ENCODE measurements at places on chromosomes 2 and 18.

DNA sequence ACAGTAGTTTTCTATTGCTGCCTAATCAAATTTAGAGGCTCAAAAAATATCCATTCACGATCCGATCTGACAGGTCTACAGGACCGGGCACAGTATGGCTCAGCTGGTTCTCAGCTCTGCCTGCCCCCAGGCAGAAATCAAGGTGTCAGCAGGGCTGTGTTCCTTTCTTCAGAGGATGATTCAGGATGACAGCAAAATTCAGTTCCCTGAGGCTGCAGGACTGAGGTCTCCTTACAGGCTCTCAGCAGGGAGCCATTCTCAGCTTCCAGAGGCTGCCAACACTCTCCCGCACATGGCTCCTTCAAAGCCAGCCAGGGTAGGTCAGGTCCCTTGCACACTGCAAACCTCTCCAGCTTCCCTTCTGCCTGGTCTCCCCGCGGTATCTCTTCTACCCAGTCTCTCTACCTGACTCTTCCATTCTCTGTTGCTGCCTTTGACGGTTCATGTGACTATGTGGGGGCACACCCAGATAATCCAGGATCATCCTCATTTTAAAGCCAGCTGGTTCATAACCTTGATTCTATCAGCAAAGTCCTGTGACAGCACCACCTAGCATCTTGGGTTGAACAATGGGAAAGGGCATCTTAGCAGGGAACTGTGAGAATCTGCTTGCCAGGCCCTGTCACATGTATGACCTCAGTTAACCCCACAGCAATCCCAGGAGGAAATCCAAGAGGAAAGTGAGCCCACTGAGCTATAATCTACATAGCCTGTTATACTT, 50.4 kb downstream of the UXS1 start:
- no peak for DNase-seq

GRCh38 chr2:108907822-108908712, 81.0 kb downstream of the EDAR start:
- no peak for DNase-seq

DNA sequence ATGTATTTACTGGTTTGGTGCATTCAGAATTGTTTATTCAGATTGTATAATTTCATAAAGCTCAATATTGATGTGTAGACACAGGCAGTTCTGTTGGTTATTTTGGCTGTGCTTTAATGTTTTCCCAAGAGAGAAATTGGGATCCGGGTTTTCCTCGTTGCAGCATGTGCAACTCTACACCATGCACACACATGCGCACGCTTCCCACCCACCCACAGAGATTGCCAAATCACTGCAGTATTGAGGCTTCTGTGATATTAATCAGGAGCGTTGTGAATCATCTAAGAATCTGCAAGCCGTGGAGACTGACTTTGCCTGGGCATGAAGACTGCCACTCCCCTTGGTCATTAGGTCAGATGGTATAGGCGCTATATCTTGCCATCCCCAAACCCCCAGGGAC, 571.5 kb downstream of the SLC4A3 start:
- DNase-seq: peak; percentile 86

DNA sequence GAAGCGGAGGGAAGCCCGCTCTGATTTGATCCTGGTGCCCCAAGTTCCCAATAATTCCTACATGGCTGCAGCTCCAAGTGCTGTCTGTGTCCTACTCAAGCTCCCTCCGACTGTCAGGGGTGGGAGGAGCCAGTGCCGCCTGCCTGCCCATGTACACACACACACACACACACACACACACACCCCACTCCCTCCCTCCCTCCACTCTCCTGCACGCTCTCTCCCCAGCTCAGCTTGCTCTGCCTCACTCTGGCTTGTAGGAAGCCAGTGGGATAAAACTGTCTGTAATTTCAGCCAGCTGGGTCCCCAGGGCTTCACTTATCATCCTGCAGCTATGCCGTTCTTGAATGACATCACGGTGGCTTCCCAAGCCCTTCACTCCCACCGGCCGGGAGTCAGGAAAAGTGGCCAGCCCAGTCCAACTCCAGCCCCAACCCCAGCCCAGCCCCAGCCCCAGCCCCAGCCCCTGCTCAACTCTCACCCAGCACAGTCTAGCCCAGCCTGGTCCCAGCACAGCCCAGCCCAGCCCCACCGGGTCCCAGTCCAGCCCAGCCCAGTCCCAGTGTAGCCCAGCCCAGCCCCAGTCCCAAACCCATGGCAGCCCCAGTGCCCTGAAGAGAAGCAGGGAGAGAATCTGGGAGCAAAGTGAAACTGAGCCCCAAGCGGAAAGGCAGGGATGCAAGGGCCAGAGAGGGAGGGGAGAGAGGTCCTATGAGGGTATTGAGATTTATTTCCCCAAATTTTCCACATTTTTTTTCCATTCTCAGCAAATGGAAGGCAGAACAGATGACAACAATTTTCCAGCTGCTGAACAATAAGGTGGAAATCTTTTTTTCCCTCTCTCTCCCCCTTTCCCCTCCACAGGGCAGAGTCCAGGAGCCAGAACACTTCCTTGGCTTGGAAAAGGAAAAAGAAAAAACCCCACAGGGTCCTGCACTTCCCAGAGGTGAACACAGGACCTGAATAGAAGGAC, 144.0 kb downstream of the TNS1 start:
- peak; percentile 78 for DNase-seq

DNA sequence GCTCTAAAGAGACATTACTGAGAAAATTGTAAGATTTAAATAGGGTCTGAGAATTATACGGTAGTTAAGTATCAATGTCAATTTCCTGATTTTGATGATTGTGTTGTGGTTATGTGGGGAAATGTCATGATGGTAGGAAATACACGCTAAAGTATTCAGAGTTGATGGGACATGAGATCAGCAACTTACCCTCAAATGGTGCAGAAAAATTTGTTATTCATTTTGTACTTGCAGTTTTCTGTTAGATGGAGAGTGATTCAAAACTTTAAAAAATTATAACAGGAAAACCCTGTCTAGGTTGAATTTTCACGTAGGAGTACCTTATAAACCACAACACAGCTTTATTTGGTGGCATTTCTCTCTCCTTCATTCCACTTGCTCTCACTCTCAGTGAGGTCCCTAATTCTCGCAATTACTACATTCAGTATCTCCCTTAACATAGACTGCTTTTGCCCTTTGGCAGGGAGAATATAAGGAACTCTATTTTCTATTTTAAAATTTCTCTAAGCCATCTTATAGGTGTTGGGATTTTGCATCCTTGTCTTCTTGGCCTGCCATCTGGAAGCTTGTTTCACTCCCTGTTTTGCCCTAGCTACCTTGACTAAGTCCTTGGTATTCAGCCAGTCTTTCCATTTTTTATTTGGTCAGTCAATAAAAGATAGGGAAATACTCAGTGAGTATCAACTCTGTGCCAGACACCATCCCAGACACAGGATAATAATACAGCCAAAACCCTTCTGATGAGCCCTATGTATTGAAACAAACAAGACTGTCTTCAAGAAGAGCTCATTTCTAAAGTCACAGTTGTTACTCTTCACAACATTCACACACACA, 550.6 kb upstream of the ACVR2A start:
- no peak for DNase-seq

DNA sequence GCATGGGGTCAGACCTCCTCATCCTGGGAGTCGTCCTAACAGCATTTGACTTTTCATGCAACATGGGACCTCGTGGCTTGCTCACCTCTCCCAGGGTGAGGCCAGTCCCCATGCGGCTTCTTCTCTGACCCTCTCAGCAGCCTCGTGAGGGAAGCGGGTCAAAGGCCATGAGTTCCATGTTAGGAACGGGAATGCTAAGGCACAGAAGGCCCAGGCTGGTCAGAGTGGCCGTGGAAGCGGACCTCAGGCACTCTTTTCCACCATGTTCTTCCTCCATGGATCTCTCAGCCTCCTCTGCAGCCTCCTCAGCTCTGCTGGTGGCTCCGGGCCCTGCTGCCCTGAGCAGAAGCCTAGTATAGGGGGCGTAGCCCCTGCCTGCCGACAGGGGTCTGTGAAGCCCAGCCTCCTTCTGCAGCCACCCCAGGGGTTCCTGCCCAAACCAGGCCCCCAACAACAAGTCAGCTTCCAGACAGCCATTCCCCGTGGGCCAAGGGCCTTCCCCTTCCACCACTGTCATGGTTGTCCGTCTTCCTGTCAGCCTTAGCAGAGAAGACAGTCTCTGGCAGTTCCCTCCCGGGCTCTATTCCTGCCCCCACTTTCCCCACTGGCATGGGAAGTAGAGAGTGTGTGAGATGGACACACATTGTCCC, 60.0 kb upstream of the OTOF start:
- DNase-seq: no peak

DNA sequence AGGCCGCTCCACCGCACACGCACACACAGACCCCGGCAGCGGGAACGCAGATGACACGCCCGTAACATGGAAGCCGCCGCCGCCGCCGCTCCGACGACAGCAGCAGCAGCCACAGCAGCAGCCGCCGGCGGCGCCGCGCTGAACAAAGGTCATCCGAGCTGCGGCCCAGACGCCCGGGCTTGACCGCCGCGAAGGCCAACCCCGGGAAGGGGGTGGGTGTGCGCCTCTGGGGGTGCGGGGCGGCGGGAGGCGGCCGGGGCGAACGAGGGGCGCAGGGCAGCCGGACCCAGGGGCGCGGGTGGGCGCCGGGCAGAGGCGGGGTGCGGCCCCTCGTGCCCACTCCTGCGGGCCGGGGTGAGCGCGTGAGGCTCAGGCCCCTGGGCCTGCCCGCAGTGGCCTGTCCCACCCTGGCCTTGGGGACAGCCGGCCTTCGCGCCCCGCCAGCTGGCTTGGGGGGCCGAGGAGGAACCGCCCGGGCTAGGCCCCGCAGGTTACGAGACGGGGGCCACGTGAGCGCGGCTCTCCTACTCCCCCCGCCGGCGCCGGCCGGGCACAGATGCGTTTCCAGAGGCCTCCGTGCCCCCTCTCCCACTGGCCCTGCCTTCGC, 1.0 kb upstream of the ZNF532 start:
- no peak for DNase-seq

DNA sequence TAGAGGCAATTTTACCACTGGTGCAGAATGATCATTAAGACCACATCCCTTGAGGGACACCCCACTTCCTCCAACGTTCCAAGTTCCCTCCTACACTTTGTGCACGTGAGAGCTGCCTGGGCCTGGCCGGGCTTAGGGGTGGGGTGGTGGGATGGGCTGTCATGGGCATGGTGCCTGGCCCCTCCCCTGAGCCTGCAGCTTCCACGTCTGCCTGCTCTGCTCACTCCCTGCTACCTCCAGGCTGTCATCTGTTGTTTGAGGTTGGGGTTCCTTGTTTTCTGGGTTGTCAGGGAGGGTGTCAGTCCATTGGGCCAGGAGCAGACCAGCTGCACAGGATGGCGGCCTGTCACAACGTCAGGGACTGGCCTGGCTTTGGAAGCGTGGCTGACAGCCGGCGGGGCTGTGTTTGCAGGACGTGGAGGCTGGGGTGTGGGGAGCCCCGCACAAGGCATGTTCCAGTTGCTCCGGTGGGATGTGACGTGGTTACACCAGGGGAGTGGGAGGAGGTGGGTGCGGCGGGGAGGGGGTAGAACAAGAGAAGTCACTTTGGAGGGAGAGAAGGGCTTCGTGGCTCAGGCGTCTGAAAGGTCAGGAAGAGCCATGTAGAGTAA, 72.3 kb downstream of the RTP5 start:
- DNase-seq: no peak

- DNase-seq: peak; percentile 39
Measured at GRCh38 chr18:57961876-57962505, 82.0 kb upstream of the NEDD4L start.

DNA sequence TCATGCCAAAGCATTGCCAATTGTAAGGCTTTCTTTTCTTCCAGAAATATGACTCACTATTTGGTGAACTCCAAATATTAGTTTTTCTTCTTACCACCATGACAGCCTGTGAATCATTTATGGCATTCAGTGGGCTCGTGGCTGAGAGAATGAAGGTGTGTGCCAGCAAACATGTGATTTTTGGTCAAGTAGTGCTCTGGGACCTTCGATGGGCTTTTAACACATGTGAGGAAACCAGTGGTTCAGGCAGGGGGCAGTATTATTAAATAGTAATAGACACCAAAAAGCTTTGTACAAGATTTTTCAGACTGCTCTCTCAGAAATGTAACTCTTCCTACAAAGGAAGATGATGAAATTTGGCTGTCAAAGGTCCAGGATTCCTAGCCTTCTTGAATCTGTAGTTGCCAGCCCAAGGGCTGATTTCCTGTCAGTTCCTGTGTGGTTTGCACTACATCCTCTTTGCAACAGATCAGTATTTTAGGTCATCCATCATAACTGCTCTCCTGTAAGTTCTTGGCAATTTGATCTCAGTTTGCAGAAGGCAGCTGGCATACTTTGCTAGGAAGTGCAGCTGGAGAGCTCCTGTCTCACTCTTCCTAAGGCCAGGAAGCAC, 64.3 kb downstream of the BABAM2 start:
- peak; percentile 100 for DNase-seq

DNA sequence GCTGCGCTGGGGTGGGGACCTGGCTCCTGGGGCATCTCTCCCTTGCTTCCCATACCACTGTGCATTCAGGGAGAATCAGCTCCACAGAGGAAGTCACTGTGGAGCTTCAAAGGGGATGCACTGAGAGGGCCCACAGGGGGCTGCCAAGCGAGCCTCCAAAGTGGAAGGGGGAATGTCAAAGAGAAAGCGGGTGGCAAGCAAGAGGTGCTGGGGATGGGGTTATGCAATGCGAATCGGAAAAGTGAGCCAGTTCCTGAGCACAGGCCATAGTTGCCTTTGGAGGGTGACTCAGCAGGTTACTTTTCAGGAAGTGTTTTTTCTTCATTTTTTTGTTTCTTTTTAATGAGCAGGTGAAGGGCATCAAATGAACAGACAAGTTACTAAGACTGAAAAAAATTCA, 17.6 kb downstream of the PMAIP1 start:
- peak; percentile 71 for DNase-seq

GRCh38 chr18:79543861-79544385, 135.7 kb upstream of the CTDP1 start:
- no peak for DNase-seq

- no peak for DNase-seq
Measured at GRCh38 chr18:42231284-42231683, 276.2 kb downstream of the PIK3C3 start.

GRCh38 chr2:151029406-151030157, 232.1 kb downstream of the RBM43 start:
- peak; percentile 76 for DNase-seq

- peak; percentile 72 for DNase-seq
Measured at GRCh38 chr2:118665784-118666529, 181.5 kb downstream of the EN1 start.

GRCh38 chr18:70349316-70349715, 60.5 kb downstream of the SOCS6 start:
- no peak for DNase-seq

GRCh38 chr18:11577271-11578112, 31.9 kb upstream of the SLC35G4 start:
- DNase-seq: no peak

DNA sequence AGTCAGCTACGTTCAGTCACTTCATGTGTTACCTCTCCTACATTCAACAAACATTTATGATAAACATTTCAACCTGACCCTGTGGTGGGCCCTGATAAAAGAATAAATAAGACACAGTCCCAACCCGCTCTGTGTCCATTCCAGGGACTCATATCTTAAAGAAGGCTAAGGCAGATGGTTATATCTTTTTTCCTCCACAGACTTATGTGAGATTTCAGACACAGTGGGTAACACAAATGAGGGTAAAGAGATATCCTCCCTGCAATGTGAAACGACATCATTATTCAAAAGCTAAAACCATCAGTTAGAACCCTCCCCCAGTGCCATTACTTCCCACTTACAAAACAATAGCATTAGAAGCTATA, 11.1 kb upstream of the HNRNPLL start:
- DNase-seq: no peak

Data from astrocyte (in vitro differentiated cells and primary cell).